Suppressor macrophage treated with lipopolysaccharide for 4 hours (primary cell): ENCODE measurements at places on chromosomes 11 and 22.

DNA sequence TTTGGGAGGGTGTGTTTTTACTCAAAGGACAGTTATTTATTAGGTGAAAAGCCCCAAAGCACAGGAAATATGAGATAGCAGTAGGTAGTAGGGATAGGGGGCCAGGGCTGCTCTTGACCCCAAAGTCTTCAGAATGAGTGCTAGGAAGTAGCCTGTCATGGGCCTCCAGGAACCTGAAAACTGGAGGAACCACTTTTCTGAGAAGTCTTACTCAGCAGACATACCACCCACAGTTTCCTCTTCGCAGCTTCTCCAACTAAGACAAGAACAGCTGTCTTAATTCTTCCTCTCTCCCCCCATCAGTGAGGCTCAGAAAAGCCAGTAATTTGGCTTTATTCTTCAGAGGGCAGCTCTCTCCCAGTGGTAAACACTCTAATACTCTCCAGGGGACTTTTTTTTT, 84.0 kb upstream of the CTSC start:
- peak; percentile 86 for DNase-seq

DNA sequence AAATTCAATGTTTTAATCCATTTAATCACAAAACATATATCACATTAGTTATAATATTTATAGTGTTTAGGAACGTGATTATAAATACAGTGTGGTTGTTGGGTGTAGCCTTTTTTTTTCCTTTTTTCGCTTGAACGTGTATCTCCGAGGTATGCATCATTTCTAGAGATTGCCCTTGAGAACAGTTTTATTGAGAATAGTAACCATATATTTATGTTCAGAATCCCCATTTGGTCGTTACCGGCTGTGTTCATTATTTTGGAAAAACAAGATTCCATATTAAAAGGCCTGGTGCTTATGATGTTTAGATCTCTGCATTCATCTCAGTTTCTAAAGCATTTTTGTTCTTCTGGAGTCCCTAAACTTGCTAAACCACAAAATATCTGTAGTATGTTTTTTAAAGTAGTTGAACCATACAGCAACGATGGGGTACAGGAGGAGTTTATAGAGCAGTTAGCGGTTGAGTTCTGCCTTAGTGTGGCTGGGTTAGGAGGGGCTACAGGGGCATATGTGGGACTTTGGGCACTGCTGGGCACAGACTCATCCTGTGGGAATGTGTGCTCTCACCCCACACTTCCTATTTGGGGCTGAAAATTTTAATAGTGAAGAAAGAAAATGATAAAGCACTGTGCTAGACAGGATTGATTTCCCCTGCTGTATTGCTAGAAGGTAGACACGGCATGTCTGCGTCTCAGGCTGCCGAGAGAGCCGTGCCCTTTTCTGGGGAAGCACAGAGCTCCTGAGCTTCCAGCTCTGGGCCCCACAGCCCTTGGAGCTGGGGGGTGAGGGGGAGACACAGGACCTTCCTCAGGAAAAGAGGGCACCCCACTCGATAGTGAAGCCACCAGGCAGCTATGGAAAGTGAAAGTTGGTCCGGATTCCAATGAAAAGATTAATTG, 81.5 kb upstream of the PPARA start:
- peak; percentile 45 for DNase-seq

- no peak for DNase-seq
Observed at GRCh38 chr11:111912535-111912934, at the start of gene HSPB2. HSPB2 (plus strand) TSS chr11:111912734; CDS start chr11:111912830, 96 bp downstream.

- no peak for DNase-seq
Observed at GRCh38 chr11:90134478-90135003, at the start of gene NAALAD2. NAALAD2 (plus strand) TSS chr11:90134663; CDS start chr11:90134759, 96 bp downstream.

GRCh38 chr22:29810216-29810615, 27.9 kb downstream of the ASCC2 start:
- DNase-seq: no peak

- DNase-seq: no peak
Observed at GRCh38 chr11:70174547-70175235, 28.4 kb upstream of the FADD start.

- DNase-seq: peak; percentile 77
Observed at GRCh38 chr22:46007003-46007847, 30.3 kb upstream of the WNT7B start.

GRCh38 chr11:116193321-116194131, 579.3 kb downstream of the BUD13 start:
- DNase-seq: no peak
